ENCODE measurements at places on chromosomes 5 and 9.

GRCh38 chr5:644509-644908 is 32.4 kb downstream of the CEP72 start:
- peaks cover 17% of the 10 kb centered on the region for H3K36me3 ChIP-seq
- H3K27me3 ChIP-seq: no peaks in the 10 kb centered on the region
- no peak overlapping the region for H3K4me3 ChIP-seq

DNA sequence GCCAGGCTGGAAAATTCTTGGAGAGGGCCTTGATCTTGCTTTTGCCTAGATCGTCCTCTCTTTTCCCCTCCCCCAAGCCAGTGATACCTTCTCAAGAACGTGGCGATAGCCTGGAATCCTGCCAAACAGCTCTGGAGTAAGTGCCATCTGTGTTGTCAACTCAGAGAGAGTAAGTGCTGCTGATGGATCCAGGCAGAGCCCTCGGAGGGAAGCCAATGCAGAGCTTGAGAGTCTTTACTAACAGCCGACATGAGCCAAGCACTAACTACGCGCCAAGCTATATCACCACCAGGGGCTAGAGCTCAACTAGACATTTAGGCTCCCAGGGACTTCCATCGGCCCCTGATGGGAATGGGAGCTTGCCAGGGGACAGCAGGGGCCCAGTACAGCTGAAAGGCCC is 17.6 kb downstream of the RAPGEF1 start:
- H3K4me3 ChIP-seq: no peak overlapping the region
- no peak overlapping the region for H3K27ac ChIP-seq
- H3K27me3 ChIP-seq: no peaks in the 10 kb centered on the region
- DNase-seq: no peak
- H3K36me3 ChIP-seq: peaks cover 22% of the 10 kb centered on the region
- peaks cover 4% of the 10 kb centered on the region for H3K4me1 ChIP-seq

- H3K27me3 ChIP-seq: no peaks in the 10 kb centered on the region
- H3K4me1 ChIP-seq: peaks cover 5% of the 10 kb centered on the region
- H3K27ac ChIP-seq: peak overlapping the region; percentile 11
- no peak for DNase-seq
- H3K36me3 ChIP-seq: peaks cover 38% of the 10 kb centered on the region
- H3K4me3 ChIP-seq: no peak overlapping the region
Measured at GRCh38 chr5:157290981-157291711, 25.2 kb downstream of the CYFIP2 start.

GRCh38 chr9:112484607-112485006 is 2.0 kb upstream of the KIAA1958 start:
- H3K27me3 ChIP-seq: no peaks in the 10 kb centered on the region
- H3K4me3 ChIP-seq: no peak overlapping the region
- peaks cover 3% of the 10 kb centered on the region for H3K36me3 ChIP-seq
- DNase-seq: no peak

DNA sequence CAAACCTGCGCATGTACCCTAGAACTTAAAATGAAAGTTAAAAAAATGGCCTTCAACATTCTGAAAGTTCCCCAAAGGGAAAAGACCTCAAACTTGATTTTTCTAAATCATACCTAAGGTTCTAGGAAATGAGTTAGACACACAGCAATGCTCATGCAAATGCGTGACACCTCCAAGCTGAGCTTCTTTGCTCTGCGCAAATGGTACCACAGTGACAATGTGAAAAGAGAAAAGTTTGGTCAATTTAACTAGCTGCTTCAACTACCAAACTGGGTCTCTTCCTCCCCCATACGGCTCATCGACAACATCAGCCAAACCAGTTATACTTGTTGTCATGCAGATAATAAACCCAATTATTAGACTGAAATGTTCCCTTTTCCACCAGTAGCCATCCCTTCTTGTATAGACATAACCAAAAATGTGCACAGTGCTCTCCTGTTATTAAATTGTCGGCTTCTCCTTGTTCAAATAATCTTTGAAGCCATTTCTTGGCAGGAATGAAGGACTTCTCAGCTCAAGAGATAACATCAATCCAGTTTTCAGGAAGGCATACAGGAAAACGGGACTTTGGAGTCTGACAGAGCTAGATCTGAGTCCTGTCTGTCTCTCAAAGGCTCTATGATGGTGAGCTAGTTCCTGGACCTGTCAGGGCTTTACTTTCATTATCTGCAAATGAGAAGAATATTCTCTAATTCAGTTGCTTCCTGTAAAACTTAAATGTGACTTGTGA is 185.6 kb upstream of the NR3C1 start:
- peaks cover 50% of the 10 kb centered on the region for H3K4me1 ChIP-seq
- no peak overlapping the region for H3K27ac ChIP-seq
- H3K27me3 ChIP-seq: no peaks in the 10 kb centered on the region
- DNase-seq: no peak
- H3K36me3 ChIP-seq: no peaks in the 10 kb centered on the region

GRCh38 chr5:175250426-175250825 is 193.6 kb downstream of the DRD1 start:
- H3K36me3 ChIP-seq: no peaks in the 10 kb centered on the region
- no peak overlapping the region for H3K4me3 ChIP-seq
- no peak for DNase-seq

GRCh38 chr5:158606233-158606632 is 493.5 kb downstream of the EBF1 start:
- no peaks in the 10 kb centered on the region for H3K4me1 ChIP-seq
- no peak for DNase-seq
- H3K27me3 ChIP-seq: peaks cover 34% of the 10 kb centered on the region
- no peak overlapping the region for H3K27ac ChIP-seq
- no peaks in the 10 kb centered on the region for H3K36me3 ChIP-seq
- no peak overlapping the region for H3K4me3 ChIP-seq

DNA sequence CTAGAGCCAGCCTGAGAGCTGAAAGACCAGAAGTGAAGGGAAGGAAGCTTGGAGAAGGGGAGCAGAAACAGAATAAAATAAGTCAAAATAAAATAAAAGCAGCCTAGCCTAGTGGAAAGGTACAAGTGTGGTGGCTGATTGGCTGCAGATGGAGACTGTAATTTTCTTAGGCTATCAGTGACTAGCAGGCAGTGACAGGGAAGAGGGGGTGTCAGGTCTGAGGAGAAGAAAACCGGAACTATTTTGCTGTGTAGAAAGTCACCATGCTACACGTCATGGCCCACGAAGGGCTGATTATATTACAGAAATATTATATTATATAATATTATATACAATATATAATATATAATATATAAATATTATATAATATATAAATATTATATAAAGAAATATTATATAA is 98.1 kb upstream of the TAF11L2 start:
- no peak overlapping the region for H3K27ac ChIP-seq
- H3K4me1 ChIP-seq: peaks cover 59% of the 10 kb centered on the region
- no peak overlapping the region for H3K4me3 ChIP-seq
- H3K36me3 ChIP-seq: peaks cover 4% of the 10 kb centered on the region

DNA sequence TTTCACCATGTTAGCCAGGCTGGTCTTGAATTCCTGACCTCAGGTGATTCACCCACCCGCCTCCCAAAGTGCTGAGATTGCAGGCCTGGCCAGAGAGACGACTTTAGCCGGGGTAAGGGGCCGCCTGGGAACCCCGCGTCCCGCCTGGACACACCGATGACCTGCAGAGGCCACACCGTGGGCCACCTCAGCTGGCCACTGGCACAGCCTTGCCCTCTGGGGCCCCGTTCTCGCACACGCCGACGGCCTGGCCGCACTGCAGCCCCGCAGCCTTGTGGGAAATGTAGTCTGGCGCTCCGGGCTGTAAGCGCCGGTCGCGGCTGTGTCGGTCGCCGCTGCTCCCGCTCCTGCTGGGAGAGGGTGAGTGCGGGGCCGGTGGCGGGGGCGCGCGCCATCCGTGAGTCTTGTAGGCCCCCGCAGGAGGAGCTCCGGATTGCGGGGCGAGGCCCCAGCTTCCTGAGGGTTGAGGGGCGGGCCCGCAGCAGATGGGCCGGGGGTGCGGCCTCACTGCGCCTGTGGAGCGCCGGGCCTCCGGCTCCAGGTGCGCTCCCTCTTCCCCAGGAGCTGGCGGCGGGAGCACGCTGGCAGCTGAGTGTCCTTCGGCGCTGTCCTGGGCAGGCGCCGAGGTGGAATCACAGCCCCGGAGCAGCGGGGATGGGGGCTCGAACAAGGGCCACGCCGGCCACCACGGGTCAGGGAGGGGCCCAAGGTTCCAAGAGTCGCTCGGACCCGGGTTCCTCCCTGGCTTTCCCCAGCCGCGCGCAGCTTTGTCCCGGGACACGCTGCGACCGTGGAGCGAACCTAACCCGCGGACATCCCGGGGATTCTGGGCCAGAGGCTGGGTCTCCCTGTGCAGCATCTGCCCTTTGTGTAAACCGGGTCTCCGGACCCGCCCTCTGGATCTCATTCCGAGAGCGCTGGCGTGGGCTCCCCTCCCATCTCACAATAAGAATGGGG is at the start of gene ZFP2:
ZFP2 (plus strand) TSS at position 299 of the 957 bp plus-strand sequence. CDS start 35,401 bp downstream, outside the sequence.
- H3K27ac ChIP-seq: peak within 1 kb of the TSS; percentile 94
- H3K27me3 ChIP-seq: no peaks in the 10 kb centered on the region
- DNase-seq: peak; percentile 43
- peak within 1 kb of the TSS; percentile 90 for H3K4me3 ChIP-seq

GRCh38 chr9:120659209-120659608 is 55.1 kb downstream of the MEGF9 start:
- no peaks in the 10 kb centered on the region for H3K27me3 ChIP-seq
- peaks cover 2% of the 10 kb centered on the region for H3K4me1 ChIP-seq
- DNase-seq: no peak
- H3K4me3 ChIP-seq: no peak overlapping the region
- no peak overlapping the region for H3K27ac ChIP-seq
- no peaks in the 10 kb centered on the region for H3K36me3 ChIP-seq

- H3K36me3 ChIP-seq: no peaks in the 10 kb centered on the region
- no peak overlapping the region for H3K4me3 ChIP-seq
- H3K27me3 ChIP-seq: no peaks in the 10 kb centered on the region
- peak overlapping the region; percentile 36 for H3K27ac ChIP-seq
- peaks cover 29% of the 10 kb centered on the region for H3K4me1 ChIP-seq
- DNase-seq: no peak
Measured at GRCh38 chr5:160175438-160176218, 53.7 kb upstream of the FABP6 start.

GRCh38 chr5:123700624-123701287 is 188.8 kb downstream of the CSNK1G3 start:
- H3K27ac ChIP-seq: no peak overlapping the region
- no peaks in the 10 kb centered on the region for H3K27me3 ChIP-seq
- no peaks in the 10 kb centered on the region for H3K36me3 ChIP-seq
- H3K4me3 ChIP-seq: no peak overlapping the region
- H3K4me1 ChIP-seq: no peaks in the 10 kb centered on the region

DNA sequence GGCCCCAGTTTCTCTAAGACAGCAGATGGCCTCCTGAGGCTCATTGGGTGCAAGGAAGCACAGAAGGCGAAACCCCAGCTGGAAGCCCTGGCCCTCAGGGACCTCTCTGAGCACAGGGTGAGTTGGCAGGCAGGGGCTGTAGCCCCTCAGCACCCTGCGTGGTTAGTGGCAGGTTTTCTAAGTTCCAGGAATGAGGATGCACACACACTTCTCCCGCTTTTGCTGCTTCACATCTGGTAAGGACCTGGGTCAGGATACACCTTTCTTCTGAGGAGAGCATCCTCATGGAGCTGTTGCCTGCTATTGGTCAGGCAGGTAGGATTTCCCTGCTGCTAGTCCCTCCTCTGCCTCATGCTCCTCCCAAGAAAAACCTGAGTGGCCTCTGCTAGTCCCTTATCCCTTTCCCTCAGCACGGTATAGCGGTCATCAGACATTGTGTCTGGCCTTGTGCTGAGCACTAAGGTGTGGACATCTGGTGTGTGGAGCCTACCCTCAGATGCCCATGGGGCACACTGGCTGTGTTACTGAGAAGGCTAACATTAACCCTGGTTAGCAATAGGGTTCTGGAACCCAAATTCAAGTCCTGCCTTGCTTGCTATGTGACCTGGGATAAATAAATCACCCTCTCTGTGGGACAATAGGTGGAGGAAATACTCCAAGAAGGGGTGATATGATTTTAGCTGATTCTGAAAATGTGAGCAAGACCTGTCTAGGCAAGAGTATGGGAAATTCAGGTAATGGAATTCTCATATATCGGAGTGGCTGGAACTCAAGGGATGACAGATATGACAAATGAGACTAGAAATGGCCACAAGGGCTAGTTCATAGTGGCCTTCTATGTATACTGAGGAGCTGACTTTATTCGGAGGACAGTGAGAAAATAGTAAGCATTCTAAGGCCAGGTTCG is 1.6 kb downstream of the SLC22A4 start:
- no peaks in the 10 kb centered on the region for H3K36me3 ChIP-seq
- peak overlapping the region; percentile 80 for H3K4me3 ChIP-seq
- H3K27ac ChIP-seq: no peak overlapping the region
- H3K27me3 ChIP-seq: peaks cover 17% of the 10 kb centered on the region
- peaks cover 31% of the 10 kb centered on the region for H3K4me1 ChIP-seq
- no peak for DNase-seq

DNA sequence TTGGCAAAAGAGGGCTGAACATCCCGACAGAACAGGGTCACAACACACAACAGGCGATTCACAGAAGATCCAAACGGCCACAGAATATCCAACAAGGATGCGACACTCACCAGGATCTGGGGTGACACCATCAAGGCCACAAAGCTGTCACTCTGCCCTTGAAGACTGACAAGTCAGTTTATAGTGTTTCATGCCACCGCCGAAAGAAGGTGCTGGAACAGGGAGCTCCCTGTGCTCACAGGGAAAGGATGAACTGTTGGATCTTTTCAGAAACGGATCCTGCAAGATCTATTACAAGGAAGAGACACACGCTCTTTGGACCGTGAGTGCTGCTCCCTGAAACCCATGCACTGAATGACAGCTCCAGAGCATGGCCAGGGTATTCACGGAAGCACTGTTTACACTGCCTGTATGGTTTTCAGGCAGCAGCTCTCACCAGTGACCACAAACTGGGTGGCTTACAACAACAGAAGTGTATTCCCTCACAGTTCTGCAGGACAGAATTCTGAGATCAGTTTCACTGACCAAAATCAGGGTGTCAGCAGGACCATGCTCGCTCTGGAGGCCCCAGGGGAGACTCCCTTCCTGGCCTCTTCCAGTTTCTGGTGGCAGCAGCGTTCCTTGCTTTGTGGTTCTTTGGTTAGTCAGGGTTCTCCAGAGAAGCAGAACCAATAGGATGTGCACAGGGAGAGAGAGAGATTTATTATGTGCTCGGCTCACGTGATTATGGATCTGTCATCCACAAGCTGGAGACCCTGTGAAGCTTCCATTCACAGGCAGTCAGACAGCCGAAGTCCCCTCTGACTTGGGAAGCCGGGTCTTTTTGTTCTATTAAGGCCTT is 52.8 kb downstream of the SEMA4D start:
- DNase-seq: no peak
- H3K36me3 ChIP-seq: no peaks in the 10 kb centered on the region
- H3K4me3 ChIP-seq: no peak overlapping the region
- no peak overlapping the region for H3K27ac ChIP-seq
- no peaks in the 10 kb centered on the region for H3K27me3 ChIP-seq
- no peaks in the 10 kb centered on the region for H3K4me1 ChIP-seq
